Heart left ventricle (tissue), 16 donors: ENCODE measurements at places on chromosomes 4 and X.
A peak's percentile ranks its signal among the peaks of the same experiment; 100 is the strongest.

- H3K36me3 ChIP-seq, result no peaks in the 10 kb centered on the region
- H3K27ac ChIP-seq, result no peak overlapping the region
- no peaks in the 10 kb centered on the region for H3K27me3 ChIP-seq
- H3K4me1 ChIP-seq, result peaks cover 16% of the 10 kb centered on the region
- no peak for DNase-seq
- H3K4me3 ChIP-seq, result no peak overlapping the region
These were observed 103.0 kb downstream of the SYNPO2 start for GRCh38 chr4:118991686-118992085.

DNA sequence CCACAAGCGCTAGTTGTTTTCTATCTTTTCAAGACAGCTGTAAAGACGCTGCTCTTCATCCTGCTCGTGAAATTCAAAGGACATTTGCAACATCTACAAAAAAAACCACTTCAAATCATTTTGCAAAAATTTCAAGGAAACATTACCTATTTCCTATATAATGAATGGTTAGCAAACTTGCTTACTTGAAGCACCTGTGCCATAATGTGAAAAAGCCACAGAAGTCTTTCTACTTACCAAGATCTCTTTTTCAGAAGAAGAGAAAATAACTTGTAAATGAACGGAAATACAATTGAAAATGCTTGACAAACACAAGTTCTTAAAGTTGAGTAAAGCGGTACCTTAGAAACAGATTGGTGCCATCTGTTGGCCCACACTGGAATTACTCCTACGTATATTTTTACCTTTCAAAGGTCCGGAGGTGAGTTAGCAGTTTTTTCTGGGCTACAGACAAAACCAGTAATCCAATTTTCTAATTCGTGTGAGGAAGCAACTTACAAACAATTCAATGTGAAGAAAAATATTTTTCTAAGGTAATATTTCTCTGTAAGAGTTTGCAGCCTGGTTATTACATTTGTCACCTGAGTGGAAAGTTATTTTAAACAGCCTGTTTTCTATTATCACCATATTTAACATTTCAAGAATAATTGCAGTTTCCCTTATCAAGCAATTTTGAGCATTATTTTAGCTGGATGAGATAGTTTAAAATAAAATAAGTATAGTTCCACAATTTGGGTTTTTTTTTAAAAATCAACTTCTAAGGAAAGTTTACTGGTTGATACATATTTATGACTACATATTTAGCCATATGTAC, at the start of gene TLR6:
TSS of gene TLR6 (minus strand) at position 294 of the 814 bp plus-strand sequence. CDS start 27,344 bp downstream, outside the sequence.
- H3K36me3 ChIP-seq, result no peaks in the 10 kb centered on the region
- H3K4me1 ChIP-seq, result no peaks in the 10 kb centered on the region
- H3K27ac ChIP-seq, result peak within 1 kb of the TSS; percentile 39
- no peak within 1 kb of the TSS for H3K4me3 ChIP-seq
- H3K27me3 ChIP-seq, result no peaks in the 10 kb centered on the region
- no peak for DNase-seq

DNA sequence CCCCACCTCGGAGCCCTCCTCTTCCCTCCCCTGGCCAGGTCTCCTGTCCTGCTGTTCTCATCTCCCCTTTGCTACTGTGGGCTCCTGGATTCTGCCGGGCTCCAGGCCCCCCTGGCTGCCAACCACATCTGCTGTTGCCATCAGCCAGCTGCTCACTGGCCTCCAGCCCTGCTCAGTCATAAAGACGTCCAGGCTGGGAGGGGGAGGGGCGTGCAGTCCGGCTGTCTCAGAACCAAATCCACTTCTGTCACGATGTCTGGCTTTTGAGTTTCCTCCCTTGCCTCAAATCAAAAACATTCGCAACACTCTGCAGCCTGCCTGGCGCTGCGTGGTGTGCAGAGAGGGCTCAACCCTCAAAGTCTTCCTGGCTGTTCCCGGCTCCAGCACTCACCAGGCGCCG, 7.1 kb downstream of the RASL11B start:
- peak overlapping the region; percentile 34 for H3K27ac ChIP-seq
- no peaks in the 10 kb centered on the region for H3K27me3 ChIP-seq
- H3K4me1 ChIP-seq, result peaks cover 31% of the 10 kb centered on the region
- no peak overlapping the region for H3K4me3 ChIP-seq

DNA sequence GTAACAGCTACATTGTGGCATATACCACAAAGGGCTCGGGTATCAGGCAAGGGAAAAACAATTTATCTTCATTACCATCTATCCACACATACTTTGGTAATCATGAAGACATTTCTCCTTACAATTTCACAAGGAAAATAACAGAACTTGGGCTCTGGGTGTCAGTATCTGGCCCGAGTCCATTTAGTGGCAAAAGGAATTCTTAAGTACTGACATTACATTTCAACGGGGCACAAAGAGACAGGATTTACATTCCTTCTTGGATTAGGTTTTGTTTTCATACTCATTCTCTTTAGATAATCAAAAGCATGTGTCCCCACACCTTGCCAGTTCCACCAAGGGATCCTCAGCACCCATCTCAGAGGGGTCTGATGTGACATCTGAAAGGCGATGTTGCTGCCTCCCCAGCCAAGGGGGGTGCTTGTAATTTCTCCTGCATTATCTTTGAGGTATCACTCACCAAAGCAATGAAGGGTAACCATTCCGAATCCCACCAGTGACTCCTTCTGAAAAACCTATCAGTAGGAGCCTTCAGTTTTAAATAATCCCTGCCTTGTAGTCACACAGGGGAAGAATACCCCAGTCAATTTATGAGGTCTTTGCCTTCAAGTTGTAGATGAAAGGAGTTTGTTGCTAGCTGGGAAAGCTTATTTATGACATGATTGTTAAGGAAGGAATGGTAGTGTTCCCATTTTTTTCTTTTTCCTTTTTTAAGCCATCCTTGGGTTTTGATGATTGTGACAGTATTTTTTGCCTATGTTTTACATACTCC, 118.6 kb downstream of the PALLD start:
- no peak for DNase-seq
- H3K4me1 ChIP-seq, result peaks cover 22% of the 10 kb centered on the region
- H3K36me3 ChIP-seq, result no peaks in the 10 kb centered on the region
- H3K27ac ChIP-seq, result no peak overlapping the region
- no peaks in the 10 kb centered on the region for H3K27me3 ChIP-seq

GRCh38 chr4:4860600-4861389, 1.3 kb downstream of the MSX1 start:
- H3K4me1 ChIP-seq, result peaks cover 64% of the 10 kb centered on the region
- H3K36me3 ChIP-seq, result no peaks in the 10 kb centered on the region
- H3K27ac ChIP-seq, result peak overlapping the region; percentile 87
- DNase-seq, result peak; percentile 62

GRCh38 chrX:37686996-37687395, 1.4 kb downstream of the XK start:
- no peaks in the 10 kb centered on the region for H3K27me3 ChIP-seq
- no peak for DNase-seq
- peak overlapping the region; percentile 84 for H3K27ac ChIP-seq
- H3K4me1 ChIP-seq, result no peaks in the 10 kb centered on the region

GRCh38 chr4:156111686-156112085, 158.0 kb upstream of the CTSO start:
- H3K27me3 ChIP-seq, result no peaks in the 10 kb centered on the region
- H3K36me3 ChIP-seq, result no peaks in the 10 kb centered on the region
- no peak overlapping the region for H3K27ac ChIP-seq

DNA sequence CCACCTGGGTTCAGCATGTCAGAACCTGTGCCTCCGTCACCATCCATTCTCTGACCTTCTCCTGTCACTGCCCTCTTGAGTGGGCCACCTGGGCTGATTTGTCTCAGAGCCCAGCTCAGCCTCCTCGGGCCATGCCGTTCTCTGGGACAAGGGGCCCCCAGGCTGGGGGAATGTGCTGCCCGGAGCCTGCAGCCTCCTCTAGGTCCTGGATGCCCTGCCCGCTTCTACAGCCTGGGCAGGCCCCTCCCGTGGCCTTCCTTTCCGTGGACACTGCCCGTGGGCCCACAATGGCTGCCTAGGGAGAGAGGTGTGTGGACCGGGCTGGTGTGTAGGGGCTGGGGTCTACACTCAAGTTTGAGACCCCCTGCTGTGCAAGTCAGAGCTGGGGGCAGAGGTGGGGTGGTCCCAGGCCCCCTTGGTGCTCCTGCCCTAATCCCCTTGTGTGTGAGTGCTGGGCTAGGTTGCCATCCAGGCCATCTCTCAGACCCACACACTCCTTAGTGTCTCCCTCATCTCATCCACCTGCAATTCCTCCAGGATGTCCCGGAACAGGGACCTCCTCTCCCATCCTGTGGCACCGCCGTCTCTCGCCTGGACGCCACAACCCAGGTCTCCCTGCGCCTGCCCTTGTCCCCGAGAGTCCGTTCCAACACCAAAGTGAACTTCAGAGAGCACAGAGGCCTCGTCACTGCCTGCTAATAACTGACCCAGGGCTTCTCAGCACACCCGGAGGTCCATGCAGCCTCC, 12.4 kb downstream of the PSAPL1 start:
- H3K36me3 ChIP-seq, result no peaks in the 10 kb centered on the region
- DNase-seq, result no peak
- H3K27me3 ChIP-seq, result no peaks in the 10 kb centered on the region

GRCh38 chr4:3832536-3833220, 66.5 kb downstream of the ADRA2C start:
- DNase-seq, result no peak
- no peak overlapping the region for H3K4me3 ChIP-seq
- H3K4me1 ChIP-seq, result peaks cover 4% of the 10 kb centered on the region

DNA sequence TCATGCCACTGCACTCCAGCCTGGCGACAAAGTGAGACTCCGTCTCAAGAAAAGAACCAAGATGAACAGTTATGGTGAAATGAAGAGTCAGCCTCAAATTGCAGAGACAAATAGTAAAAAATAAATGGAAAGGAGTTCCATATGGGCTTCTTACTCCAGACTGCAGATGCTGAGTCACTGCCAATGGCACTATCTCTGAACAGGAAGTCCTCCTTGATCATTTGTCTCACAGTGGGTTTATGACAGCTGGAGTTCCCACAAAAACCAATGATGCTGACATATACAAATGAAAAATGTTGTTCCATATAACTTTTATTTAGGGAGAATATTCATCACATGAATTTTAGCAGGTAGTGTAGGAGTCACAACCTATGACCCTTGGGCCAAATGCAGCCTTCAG, 631.6 kb downstream of the PCDH18 start:
- H3K36me3 ChIP-seq, result no peaks in the 10 kb centered on the region
- DNase-seq, result no peak
- no peaks in the 10 kb centered on the region for H3K4me1 ChIP-seq
- H3K27ac ChIP-seq, result no peak overlapping the region
- no peak overlapping the region for H3K4me3 ChIP-seq

GRCh38 chr4:122542411-122543236, 78.2 kb downstream of the IL21 start:
- H3K4me1 ChIP-seq, result no peaks in the 10 kb centered on the region
- no peaks in the 10 kb centered on the region for H3K36me3 ChIP-seq
- no peak for DNase-seq
- H3K4me3 ChIP-seq, result no peak overlapping the region
- no peak overlapping the region for H3K27ac ChIP-seq

GRCh38 chrX:106912864-106913263, 7.3 kb upstream of the CLDN2 start:
- H3K4me3 ChIP-seq, result no peak overlapping the region
- no peak overlapping the region for H3K27ac ChIP-seq

DNA sequence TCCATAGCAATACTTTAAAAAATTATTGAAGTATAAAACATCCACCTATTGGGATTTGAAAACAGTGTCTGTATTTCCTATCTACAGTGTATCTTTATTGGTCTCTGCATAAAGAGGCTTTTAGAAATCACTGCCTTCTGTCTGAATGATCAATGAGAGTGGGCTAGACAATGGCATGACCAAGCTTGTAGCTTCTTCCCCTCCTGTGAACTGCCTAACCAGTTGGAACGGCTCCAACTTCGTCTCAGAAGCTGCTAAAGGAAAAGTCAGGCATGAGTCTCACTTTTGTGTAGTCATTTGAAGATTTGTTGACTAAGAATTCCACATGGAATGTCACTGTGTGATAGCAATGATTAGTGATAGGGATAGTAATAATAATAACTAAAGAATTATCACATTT, 64.2 kb downstream of the INTS12 start:
- H3K36me3 ChIP-seq, result no peaks in the 10 kb centered on the region
- H3K27ac ChIP-seq, result no peak overlapping the region
- no peaks in the 10 kb centered on the region for H3K27me3 ChIP-seq

DNA sequence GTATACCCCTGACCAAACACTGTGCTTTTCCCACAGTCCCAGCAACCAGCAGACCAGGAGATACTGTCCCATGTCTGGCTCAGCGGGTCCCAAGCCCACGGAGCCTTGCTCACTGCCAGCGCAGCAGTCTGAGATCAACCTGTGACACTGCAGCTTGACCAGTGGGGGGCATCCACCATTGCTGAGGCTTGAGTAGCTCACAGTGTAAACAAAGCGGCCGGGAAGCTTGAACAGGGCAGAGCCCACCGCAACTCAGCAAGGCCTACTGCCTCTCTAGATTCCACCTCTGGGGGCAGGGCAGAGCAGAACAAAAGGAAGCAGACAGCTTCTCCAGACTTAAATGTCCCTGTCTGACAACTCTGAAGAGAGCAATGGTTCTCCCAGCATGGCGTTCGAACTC, 58.1 kb downstream of the SLC10A6 start:
- no peak overlapping the region for H3K4me3 ChIP-seq
- DNase-seq, result no peak
- no peak overlapping the region for H3K27ac ChIP-seq
- no peaks in the 10 kb centered on the region for H3K36me3 ChIP-seq

DNA sequence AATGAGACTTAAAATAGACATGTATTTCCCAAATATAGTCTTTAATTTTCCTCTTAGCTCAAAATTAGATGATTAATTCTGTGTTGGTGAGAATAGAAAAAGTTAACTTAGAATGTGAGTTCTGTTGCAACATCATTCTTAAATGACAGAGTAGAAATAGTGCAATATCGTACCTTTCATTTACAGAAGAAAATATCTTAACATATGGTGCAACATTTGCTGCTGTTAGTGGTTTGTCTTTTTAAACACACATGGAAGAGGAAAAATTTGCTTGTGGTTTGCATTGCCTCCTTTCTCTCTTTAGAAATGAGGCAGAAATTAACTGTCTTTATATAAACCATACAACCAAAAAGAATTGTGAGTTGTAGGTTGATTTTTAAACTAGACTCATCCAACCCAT, 39.3 kb upstream of the FHDC1 start:
- H3K36me3 ChIP-seq, result peaks cover 21% of the 10 kb centered on the region
- H3K4me1 ChIP-seq, result no peaks in the 10 kb centered on the region
- H3K4me3 ChIP-seq, result no peak overlapping the region

- H3K36me3 ChIP-seq, result no peaks in the 10 kb centered on the region
- H3K27me3 ChIP-seq, result no peaks in the 10 kb centered on the region
- H3K27ac ChIP-seq, result no peak overlapping the region
- no peak for DNase-seq
- H3K4me1 ChIP-seq, result no peaks in the 10 kb centered on the region
These were observed 57.9 kb downstream of the TKTL2 start for GRCh38 chr4:163415668-163416067.

DNA sequence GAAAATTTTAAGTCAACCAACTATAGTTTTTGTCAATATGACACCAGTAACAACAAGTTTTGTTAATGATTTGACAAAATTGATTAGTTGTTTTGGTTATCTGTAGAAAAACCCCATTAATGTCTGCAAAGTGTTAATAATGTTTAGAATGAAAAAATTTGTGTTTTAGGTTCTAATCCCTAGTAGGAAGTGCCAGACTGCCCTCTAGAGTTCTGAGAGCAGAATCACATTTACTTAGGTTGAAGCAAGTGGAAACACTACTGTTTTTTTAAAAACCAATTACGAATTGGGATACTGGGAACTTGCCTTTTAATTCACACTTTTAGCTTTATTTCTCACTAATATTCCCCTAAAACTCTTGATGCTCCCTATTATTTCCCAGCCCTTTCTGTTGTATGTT, 101.1 kb upstream of the CYLC1 start:
- H3K4me3 ChIP-seq, result no peak overlapping the region
- no peaks in the 10 kb centered on the region for H3K36me3 ChIP-seq
- no peaks in the 10 kb centered on the region for H3K4me1 ChIP-seq

GRCh38 chr4:38011511-38012162, 51.4 kb downstream of the PTTG2 start:
- no peak for DNase-seq
- no peaks in the 10 kb centered on the region for H3K4me1 ChIP-seq
- no peaks in the 10 kb centered on the region for H3K27me3 ChIP-seq
- H3K4me3 ChIP-seq, result no peak overlapping the region
- no peak overlapping the region for H3K27ac ChIP-seq
